ENCODE measurements at places on chromosomes 6 and 20. TPM values are rescaled to one million over a fixed set of nuclear protein-coding genes. Genes with fewer than 3 reads are reported as not detected.

Gene ISM1
- not detected for total RNA-seq

Gene PRDM13
- total RNA-seq, result not detected

Gene NMBR
- not detected for total RNA-seq

Gene LAMA5
- total RNA-seq, result 89.7 TPM

Gene POLR3F
- 13.1 TPM for total RNA-seq

Gene LINC00237
- not detected for total RNA-seq

Gene RNASET2
- 302 TPM for total RNA-seq

Gene SLC17A3
- total RNA-seq, result not detected

Gene CCNC
- total RNA-seq, result 45.1 TPM

Gene BYSL
- 10.5 TPM for total RNA-seq
